Activated naive CD4-positive, alpha-beta T cell treated with Interleukin-2 at 50 U/mL for 16 hours (primary cell): ENCODE measurements at places on chromosomes 1 and 21.

GRCh38 chr21:45846373-45847160 lies 135.0 kb upstream of the COL6A1 start:
- DNase-seq, result no peak

DNA sequence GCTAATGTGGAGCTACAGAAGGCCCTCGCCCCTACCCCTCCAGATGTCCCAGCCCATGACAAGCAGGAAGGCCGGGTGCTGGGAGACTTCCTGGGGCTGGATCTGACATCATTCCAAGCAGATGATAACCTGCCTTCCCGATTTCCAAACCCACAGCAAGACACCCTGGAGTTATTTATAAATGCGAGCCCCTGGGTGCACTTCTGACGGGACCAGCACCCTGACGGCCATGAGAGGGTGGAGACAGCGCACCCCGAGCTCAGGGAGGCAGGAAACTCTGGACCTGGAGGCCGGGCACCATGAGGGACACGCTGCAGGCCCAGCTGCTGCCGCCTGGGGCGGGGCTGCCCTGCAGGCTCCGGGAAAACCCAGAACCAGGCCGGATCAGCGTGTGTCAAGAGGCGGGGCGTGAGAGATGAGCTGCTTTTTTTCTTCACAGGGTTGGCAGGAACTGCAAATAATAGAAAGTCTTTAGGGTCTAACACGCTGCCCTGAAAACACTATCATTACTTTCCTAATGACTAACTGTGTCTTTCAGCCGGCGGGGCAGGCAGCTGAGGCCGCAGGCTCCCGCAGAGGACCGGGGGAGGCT lies 2.5 kb upstream of the PCBP3 start:
- DNase-seq, result peak; percentile 44

DNA sequence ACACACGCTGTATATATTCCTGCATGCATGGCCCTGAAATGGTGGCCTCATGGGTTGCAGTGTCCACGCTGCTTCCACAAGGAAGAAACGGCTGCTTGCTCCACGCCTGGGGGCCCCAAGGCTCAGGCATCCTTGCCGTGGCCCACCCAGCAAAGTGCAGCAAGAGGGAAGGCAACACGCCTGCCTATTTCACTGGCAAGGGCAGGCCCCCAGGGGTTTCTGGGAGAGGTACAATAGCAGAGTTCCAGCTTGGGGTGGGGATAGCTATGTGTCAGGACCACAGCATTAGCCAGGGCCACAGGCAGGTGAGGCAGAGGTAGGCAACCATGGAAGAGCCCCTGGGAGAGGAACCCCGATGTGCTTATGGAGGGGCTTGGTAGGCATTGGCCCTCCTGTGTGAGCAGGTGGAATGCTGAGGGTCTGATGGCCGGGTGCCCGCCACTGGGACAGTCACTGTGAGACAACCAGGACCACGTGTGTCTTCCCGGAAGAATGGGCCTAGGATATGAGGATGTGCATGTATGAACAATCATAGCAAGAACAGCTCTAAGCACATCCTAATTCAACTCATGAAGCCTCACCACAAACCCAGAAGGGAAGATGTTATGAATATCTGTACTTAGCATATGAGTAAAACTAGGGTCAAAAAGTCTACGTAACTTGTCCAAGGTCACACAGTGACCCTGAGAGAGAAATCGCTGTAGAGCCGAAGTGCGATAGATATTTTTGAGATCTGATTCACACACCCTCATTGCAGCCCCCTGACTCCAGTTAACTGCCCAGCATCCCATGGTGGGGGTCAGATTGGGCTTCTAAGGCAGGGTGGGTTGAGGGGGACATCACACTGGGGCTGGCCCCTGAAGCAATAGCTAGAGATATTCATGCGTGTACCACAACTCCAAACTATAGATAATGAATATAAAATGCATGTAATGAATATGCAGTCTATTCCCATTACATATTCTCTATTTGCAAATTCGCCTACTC lies 11.8 kb downstream of the TFF2 start:
- no peak for DNase-seq

DNA sequence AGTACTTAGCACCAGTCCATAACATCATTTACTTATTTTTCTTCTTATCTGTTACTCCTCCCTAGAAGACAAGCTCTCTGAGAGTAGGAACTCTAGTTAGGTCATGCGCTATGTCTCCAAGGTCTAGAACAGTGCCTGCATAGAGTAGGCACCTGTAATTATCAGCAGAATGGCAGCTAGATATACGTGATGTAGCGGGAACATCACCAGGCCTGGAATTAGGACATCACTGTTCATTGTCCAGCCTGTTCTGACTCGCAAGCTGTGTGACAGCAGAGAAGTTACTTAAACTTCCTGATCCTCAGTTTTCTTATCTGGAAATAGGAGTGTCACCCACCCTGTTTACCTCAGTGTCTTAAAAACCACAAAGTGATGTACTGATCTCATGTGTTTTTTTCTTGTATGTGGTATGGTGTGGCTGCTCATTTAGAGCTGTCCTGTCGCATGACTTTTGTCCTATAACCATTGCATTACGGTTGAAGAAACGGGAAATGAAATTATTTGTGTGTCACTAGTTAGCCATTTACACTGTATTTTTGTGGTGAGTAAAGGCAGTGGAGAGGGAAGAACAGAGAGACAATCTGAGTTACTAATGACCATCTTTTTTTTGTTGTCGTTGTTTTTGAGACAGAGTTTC lies 37.1 kb upstream of the EXO1 start:
- DNase-seq, result no peak

GRCh38 chr1:159187033-159187432 lies 15.6 kb downstream of the CADM3 start:
- DNase-seq, result no peak

DNA sequence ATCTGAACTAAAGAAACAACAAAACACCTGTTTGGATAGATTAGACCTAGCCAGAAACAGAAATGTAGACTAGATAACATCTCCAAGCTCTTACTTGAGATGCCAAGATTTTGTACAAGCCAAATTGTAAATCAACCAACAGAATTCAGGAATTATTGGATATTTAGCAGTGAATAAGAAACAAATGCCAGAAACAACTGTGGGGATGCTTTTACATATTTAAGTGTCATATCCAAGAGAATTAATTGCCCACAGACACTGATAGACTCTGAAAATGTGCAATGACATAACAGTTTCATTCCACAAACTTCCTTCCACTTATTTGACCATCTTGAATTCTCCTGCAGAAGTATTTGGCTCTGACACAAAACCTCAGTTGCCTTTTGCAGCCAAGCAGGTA lies 92.3 kb downstream of the SGIP1 start:
- no peak for DNase-seq

- no peak for DNase-seq
These were observed 56.5 kb downstream of the IRF2BP2 start for GRCh38 chr1:234553240-234554188.

- DNase-seq, result no peak
These were observed 42.8 kb downstream of the RTCA start for GRCh38 chr1:100308777-100309176.

- DNase-seq, result peak; percentile 7
These were observed 109.4 kb downstream of the NRDC start for GRCh38 chr1:51768971-51769588.

- DNase-seq, result no peak
These were observed 19.4 kb downstream of the LRP8 start for GRCh38 chr1:53308506-53308905.

DNA sequence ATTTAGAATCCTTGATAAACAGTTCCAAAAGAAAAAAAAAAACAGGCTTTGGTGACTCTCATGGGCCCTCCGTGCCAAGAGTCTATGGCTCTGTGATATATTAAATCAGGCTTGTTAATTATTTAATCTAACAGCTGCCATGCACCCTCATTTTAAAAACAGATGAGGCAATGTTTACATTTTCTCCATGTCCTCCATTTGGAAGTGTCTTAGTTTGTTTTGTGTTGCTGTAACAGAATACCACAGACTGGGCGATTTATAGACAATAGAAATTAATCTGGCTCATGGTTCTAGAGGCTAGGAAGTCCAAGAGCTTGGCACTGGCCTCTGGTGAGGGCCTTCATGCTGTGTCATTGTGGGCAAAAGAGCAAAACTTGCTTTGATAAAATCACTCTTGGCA lies 58.0 kb downstream of the B3GALT5 start:
- no peak for DNase-seq

- DNase-seq, result peak; percentile 36
These were observed 52.6 kb downstream of the RUNX1 start for GRCh38 chr21:34996304-34997101.

- DNase-seq, result no peak
These were observed 9.8 kb downstream of the ERI3 start for GRCh38 chr1:44345187-44345775.

- DNase-seq, result no peak
These were observed 8.4 kb downstream of the PDIK1L start for GRCh38 chr1:26119892-26120608.

- no peak for DNase-seq
These were observed 15.4 kb downstream of the ZNHIT6 start for GRCh38 chr1:85692730-85693314.

DNA sequence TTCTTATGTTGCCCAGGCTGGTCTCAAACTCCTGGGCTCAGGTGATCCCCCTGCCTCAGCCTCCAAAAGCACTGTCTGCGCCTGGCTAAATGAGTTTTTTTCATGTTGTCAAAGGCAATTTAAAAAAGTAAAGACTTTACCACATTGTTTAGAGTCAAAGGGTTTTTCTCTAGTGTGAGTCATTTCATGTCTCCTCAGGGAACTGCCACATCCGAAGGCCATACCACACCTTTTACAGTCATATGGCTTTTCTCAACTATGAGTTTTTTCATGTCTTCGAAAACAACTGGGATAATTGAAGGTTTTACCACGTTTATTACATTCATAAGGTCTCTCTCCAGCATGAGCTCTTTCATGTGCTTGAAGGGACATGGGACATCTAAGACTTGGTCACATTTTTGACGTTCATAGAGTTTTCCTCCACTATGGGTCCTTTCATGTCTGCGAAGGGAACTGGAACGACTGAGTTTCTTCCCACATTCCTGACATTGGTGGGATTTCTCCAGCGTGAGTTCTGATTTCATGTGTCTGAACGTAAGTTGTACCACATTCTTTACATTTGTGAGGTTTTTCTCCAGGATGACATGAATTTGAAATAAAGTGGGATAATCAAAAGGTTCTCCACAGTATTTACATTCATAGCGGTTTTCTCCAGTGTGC lies 65.6 kb downstream of the UCHL5 start:
- DNase-seq, result no peak

DNA sequence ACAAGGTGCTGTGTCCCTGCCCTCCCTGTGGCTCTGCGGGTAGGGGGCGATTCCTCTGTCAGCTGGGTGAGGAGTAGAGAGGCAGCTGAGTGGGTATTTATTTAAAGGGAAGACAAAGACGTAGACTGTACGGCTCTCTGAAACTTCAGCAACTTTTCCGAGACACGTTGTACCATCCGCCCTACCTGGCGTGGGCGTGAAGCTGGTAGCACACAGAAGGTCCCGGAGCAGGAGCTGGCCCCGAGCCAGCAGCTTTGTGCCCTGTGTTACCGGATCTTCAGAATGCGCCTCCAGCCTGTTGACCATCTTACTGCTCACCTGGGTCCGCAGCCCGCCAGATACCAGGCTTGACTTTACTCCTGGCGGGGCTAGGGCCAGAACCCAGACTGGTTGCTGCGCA lies 34.9 kb downstream of the PRKCZ start:
- no peak for DNase-seq

GRCh38 chr1:6025269-6026094 lies 20.2 kb upstream of the KCNAB2 start:
- DNase-seq, result peak; percentile 22

- no peak for DNase-seq
These were observed 28.9 kb upstream of the SERBP1 start for GRCh38 chr1:67459068-67459467.

DNA sequence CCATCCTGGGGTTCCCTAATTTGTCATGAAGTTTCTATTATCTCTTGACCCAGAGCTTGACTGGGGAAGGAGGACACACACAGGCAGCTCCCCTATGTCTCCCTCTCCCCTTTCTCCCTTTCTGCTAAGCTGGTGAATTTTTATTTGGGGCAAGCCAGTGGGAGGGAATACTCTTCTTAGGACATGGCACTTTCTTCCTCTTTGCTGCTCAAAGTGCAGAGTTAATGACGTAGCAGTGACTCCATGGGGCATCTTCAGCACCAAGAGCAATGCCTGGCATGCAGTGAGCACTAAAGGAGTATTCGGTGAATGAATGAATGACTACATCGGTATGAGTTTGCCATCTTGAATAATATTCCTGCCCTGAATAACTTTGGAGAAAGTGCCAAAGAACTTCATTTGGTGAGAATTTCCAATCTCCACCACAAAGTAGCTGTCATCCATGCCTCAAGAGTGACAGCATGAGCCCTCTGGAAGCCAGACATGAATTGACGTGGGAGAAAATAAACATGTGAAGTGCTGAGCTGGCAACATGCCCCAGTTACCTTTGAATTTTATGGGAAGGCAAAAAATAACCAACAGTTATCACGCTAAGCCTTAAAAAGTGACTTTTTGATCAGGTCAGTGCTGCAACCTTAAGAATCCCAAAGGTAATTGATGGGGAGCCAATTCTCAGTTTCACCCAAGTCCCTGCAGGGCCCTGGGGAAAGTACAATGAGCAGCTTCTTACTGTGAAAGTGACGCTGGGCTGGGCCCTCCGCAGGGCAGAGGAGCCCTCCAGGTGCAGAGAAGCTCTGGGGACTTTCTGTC lies 22.1 kb upstream of the ATF3 start:
- no peak for DNase-seq

DNA sequence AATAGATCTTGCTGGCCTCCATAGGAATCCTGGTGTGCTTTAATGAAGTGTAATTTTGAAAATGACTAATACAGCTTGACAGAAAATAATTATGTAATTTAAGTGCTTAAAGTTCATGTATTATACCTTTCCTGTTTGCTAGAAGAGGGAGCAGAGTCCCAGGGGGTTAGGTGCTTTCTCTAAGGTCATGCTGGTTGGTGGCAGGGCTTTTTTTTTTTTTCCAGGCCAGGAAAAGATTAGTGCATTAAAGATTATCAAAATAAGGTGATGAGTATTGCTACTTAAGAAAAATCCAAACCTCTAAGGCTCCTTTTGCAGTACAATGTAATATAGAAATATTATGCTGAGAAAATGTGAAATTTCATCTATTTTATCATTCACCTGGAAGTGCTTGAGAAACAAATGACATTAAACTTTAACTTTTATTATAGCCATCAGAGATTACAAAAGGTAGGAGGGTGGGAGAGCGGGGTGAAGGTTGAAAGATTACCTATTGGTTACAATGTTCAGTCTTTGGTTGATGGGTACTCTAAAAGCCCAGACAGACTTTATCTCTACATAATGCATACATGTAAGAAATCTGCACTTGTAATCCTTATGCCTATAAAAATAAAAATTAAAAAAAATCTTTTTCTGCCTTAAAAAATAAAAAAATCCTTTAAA lies 110.8 kb downstream of the RABGAP1L start:
- no peak for DNase-seq

- DNase-seq, result no peak
These were observed 23.6 kb upstream of the PLEKHA6 start for GRCh38 chr1:204383163-204383904.

GRCh38 chr1:31435471-31436409 lies 22.7 kb downstream of the SERINC2 start:
- no peak for DNase-seq

- DNase-seq, result no peak
These were observed 34.7 kb downstream of the VPS26C start for GRCh38 chr21:37232274-37233018.

- no peak for DNase-seq
These were observed 19.4 kb upstream of the GNG5 start for GRCh38 chr1:84525779-84526178.

GRCh38 chr1:208213786-208214185 lies 30.4 kb downstream of the PLXNA2 start:
- DNase-seq, result no peak

- no peak for DNase-seq
These were observed 178.2 kb downstream of the FOXD2 start for GRCh38 chr1:47616036-47616435.

GRCh38 chr1:232600424-232601258 lies 29.3 kb downstream of the SIPA1L2 start:
- DNase-seq, result no peak
